SK-MEL-5 (cell line): ENCODE measurements at places on chromosomes 2 and 18. TPM values are rescaled to one million over a fixed set of nuclear protein-coding genes. Genes with fewer than 3 reads are reported as not detected.

PRKAG3 gene
- total RNA-seq: not detected in 2 replicates

NEB gene
- total RNA-seq: 0.51 and 1.4 TPM in 2 replicates

GRCh38 chr2:187429989-187430388 lies 18.1 kb downstream of the CALCRL start:
- DNase-seq: no peak

DNA sequence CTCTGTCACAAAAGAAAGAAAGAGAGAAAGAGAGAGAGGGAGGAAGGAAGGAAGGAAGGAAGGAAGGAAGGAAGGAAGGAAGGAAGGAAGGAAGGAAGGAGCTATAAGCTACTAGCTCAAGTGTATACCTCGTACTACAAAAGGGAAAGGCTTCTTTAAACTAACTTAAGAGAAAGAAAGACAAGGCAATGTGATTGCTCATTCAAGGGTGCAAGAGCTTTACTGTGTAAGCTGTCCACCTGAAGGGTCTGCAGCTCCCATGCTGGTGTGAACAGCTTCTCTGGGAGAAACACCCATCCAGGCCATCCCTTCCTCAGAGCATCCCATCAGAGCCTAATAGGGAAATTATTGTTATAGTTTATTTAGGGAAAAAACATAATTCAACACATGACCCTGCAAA lies 286.1 kb upstream of the ID2 start:
- DNase-seq: no peak

DNA sequence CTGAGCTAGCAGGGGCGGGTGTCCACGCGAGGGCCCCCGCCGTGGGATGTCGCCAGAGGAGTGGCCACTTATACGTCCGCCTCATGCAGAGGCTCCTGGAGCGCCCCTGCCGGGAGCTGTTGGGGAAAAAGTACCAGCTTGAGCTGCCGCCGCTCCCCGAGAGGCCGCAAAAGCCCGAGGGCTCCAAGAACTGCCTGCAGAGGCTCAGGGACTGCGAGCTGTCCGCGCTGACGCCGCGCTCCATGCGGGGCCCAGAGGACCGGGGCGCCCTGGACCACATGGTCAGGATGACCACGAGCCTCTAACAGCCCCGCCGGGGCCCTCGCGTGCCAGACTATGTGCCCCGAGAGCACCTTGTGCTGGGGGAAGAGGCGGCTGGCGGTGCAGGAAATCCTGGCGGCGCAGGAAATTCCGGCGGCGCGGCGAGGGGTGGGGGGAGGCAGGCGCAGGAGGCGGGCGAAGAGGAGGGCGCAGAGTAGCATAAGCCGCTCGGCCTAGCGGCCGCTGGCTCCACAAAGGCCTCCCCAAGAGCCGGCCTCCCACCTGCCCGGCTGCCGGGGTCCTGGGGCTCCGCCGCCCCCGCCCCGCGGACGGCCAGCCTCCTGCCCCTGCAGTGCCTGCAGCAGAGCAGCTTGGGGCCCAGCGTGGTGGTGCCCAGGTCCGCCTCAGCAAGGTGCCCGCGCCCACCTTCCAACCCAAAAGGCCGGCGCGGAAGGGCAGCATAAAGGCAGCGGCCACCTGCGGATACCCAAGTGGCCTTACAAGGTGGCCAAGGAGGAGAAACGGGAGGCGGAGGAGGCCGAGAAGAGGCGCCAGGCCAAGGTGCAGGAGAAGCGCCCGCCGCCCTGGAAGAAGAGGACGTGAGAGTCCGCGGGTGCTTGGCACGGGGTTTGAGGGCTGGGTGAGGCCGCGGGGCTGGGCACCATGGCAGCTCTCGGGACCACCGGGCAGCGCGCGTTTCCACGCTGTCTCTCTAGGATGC lies 42.1 kb upstream of the TRIM43B start:
- DNase-seq: peak; percentile 13

SAG gene
- total RNA-seq: not detected in 2 replicates

- DNase-seq: no peak
Measured at GRCh38 chr2:60380411-60380810, 173.0 kb downstream of the BCL11A start.

DNA sequence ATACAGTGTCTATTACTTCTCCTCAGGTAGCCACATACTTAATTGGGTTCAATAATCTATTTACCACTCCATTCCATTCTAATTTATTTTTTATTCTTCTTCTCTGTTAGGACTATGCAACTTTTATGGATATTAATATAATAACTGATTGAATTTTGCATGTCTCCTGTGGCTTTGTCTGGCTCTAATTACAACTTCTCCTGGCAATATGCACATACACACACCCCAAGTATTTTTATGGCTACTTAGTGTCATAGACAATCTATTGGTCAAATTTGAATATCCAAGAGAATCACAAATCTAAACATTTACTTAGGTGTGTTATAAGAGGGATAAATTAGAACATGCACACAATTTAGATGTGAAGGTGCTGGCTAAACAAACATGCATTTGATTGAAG lies 73.1 kb downstream of the BOD1L2 start:
- DNase-seq: no peak

CPLX4 gene
- total RNA-seq: not detected in 2 replicates

- DNase-seq: no peak
Measured at GRCh38 chr2:20579866-20580265, 71.0 kb downstream of the HS1BP3 start.

DLX1 gene
- 3.6 and 4.8 TPM in 2 replicates for total RNA-seq

- DNase-seq: no peak
Measured at GRCh38 chr2:15201009-15201408, 360.1 kb downstream of the NBAS start.

GRCh38 chr2:37090019-37090477 lies 5.7 kb downstream of the GPATCH11 start:
- no peak for DNase-seq

DNA sequence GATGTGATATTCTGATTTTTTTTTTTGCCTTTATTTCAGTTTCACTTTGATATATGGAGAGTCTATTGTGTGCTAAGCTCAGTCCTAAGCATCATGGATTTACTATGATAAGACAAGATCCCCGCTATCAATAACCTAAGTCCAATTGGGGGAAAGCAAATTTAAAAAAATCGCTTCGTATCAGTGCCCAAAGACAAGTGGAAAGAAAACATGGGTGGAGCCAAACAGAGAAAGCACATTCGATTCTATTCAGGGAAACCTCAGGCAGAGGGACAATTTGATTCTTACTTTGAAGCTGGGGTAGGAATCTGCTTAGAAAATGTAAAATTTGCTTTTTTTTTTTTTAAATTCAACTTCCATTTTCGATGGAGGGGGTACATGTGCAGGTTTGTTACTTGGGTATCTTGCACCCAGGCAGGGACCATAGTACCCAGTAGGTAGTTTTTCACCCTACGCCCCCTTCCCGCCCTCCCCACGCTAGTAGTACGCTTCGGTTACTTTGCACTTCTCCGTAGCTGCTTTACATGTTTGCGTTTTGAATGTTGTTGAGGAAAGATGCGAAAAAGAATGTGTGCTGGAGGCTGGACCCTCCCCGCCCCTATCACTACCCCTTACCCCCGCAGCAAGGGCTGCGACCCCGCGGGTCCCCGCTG lies 12.4 kb downstream of the KIF5C start:
- DNase-seq: no peak

- no peak for DNase-seq
Measured at GRCh38 chr2:162749994-162750393, 88.6 kb downstream of the KCNH7 start.

GRCh38 chr2:194304191-194304590 lies 1352.8 kb upstream of the SLC39A10 start:
- DNase-seq: no peak

- peak; percentile 58 for DNase-seq
Measured at GRCh38 chr2:854460-854859, 96.2 kb upstream of the SNTG2 start.

SOWAHC gene
- 8.5 and 8.6 TPM in 2 replicates for total RNA-seq

METTL4 gene
- 5.3 and 7.4 TPM in 2 replicates for total RNA-seq

RAMP1 gene
- 0.26 TPM in 1 of 2 replicates, not detected in the other for total RNA-seq

GRCh38 chr2:211367711-211368110 lies 811.3 kb downstream of the CPS1 start:
- DNase-seq: no peak

GRCh38 chr2:99861376-99861760 lies 281.0 kb downstream of the AFF3 start:
- no peak for DNase-seq

GRCh38 chr18:9025091-9025838 lies 77.2 kb upstream of the NDUFV2 start:
- peak; percentile 30 for DNase-seq

DNA sequence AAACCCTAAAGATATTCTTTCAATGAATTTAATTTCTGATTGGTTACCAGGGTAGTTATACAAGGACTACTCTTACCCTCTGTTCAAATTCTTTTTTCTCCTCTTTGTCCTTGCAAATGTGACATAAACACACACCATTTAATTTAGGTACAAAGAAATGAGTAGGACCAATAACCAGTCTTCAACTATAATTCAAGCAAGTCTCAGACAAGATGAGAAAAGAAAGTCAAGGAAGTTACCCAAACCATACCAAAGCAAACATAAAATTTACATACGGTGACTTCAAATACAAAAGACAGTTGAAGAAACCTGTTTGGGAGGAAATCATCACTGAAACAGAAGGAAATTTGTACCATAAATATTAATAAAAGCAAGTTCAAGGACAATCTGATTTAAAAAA lies 91.1 kb upstream of the EPB41L5 start:
- DNase-seq: no peak

- no peak for DNase-seq
Measured at GRCh38 chr2:127700527-127701192, 637 bp upstream of the SFT2D3 start.

DNA sequence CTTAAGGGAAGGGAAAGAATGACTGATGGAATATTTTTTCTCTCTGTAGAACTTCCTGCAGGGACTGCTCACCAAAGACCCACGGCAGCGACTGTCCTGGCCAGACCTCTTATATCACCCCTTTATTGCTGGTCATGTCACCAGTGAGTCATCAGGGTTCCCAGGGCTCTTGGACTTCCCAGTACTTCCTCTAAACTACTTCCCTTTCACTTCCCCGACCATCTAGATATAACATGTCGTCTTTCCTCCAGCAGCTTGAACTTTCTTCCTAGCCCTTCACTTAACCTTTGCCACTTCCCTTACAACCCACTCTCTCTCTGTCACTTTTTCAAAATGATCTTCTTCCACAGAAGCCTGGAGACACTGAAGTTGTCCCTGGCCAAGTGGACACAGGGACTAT lies 7.2 kb downstream of the STK36 start:
- no peak for DNase-seq

- no peak for DNase-seq
Measured at GRCh38 chr18:22417496-22418188, at the start of gene CTAGE1. Gene CTAGE1, minus strand, starts transcription at chr18:22417915. Its CDS starts 104 bp downstream, at chr18:22417811.

LYPD6 gene
- 0.53 and 0.61 TPM in 2 replicates for total RNA-seq

GRCh38 chr18:65352186-65352585 lies 398.6 kb upstream of the CDH7 start:
- no peak for DNase-seq

GRCh38 chr2:238713198-238713826 lies 134.6 kb upstream of the TWIST2 start:
- DNase-seq: no peak

GRCh38 chr2:218364196-218364595 lies 7.5 kb downstream of the CATIP start:
- DNase-seq: no peak

PSD4 gene
- total RNA-seq: 0.43 and 0.63 TPM in 2 replicates

FBXO36 gene
- 0.45 and 0.67 TPM in 2 replicates for total RNA-seq

DNA sequence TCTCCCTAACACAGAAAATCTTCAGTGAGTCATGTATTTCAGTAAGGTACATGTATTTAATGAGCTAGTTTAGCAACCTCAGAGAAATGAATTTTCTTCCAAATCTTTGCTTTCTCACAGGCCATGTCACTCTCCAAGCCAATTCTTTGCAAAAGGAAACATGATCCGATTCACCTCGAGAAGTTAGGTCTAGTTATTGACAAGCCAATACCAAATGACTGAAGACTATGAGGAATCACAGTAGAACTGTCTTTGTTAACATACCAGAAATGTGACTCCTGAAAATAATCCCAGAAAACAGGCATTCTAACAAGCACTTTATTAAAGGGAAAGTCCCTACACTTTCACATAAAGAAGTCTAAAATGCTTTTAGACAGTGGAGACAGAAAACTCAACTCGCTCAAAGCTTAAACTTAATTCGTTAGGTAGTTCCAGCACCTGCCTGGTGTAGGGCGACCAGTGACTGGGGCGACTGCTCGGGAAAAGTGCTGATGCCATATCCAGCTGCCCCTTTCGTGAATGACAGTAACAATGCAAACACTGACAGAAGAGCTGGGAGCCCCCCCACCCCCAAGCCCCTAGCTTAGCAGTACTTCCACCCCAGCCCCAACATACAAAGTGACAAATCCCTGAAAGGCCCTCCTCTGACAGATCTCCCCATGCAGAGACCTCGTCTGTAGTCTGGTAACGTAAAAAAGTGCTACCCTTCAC lies 1.8 kb downstream of the MEMO1 start:
- peak; percentile 9 for DNase-seq

DNA sequence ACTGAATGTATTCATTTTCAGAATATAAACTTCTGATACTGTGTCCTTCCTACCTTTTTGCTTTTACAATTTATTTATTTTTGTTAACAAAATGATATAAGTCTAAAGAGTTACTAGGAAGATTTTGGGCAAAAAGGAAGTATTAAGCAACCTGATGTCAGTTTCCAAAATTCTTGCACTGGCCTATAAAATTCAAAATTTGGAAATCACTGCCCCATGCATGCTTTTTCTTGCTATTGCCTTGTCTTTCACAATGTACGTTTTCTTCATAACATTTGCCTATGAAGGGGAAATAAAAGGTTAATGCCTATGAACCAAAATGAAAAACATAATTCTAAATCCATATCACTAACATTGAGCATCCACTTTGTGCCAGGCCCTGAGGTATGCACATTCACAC lies 40.1 kb upstream of the EHBP1 start:
- no peak for DNase-seq

DNA sequence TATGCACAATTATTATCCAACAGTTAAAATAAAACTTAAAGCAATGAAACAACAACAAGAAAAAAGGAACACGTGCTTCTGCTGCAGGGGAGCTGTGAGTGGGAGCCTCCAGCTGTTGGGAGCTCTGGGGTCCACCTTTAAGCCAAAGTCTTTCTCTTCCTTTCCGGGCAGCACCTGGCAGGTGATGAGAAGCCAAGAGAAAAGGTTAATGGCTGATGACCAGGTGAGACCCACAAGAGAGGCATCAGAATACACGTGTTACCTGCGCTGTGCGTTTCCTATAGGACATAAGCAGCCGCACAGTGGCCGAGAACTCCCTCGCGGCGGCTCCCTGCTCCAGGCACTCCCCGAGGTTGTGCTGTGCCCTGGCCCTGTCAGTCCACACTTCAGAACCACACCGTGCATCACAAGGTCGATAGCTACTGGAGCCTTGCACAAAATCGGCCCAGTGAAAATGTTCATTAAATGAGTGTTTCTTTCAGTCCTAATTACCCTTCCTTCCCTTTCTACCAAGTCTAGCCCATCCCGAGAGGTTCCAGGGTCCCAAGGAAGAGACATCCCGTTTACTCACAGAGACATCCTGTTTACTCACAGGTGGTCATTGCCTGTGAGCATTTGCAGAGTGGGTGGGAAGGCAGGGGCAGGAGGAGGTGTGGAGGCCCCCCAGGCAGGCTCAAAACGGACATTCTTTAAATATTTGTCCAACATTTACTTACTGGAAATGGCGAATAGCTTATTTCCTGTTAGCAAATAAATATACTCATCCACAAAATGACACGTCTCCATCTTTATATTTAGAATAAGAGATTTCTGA lies 44.9 kb upstream of the ASB18 start:
- DNase-seq: no peak

AQP12B gene
- not detected in 2 replicates for total RNA-seq
